ENCODE measurements at places on chromosomes 2 and 18.

DNA sequence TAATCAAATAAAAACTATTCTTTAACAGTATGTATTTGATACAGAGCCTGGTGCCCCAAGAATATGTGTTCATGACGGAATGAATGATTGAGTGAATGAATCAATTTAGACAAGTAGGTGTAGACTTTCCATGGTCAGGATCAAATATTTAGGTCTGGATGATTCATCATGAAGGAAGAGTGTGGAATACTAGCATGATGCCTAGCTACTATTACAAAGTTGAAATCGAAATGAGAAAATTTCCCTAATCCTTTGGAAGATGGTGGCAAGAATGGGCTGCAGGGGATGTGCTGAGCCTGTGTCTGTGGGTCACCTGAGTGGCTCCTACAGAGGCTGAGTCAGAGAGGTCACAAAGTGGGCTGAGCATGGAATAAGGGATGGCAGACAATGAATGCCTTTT lies 3.1 kb upstream of the MALT1 start:
- no peak for DNase-seq

GRCh38 chr2:210503725-210504191 lies 27.2 kb upstream of the LANCL1 start:
- no peak for DNase-seq

DNA sequence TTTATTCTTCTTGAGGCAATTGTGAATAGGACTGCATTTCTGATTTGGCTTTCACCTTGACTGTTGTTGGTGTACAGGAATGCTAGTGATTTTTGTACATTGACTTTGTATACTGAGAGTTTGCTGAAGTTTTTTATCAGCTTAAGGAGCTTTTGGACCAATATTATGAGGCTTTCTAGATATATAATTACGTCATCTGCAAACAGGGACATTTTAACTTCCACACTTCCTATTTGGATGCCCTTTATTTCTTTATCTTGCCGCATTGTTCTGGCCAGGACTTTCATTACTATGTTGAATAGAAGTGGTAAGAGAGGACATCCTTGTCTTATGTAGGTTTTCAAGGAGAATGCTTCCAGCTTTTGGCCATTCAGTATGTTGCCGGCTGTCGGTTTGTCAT lies 425.4 kb upstream of the CHAC2 start:
- DNase-seq: no peak

- no peak for DNase-seq
Observed at GRCh38 chr2:229725716-229726574, 11.6 kb upstream of the DNER start.

- DNase-seq: no peak
Observed at GRCh38 chr2:185433824-185434223, 304.8 kb upstream of the FSIP2 start.

DNA sequence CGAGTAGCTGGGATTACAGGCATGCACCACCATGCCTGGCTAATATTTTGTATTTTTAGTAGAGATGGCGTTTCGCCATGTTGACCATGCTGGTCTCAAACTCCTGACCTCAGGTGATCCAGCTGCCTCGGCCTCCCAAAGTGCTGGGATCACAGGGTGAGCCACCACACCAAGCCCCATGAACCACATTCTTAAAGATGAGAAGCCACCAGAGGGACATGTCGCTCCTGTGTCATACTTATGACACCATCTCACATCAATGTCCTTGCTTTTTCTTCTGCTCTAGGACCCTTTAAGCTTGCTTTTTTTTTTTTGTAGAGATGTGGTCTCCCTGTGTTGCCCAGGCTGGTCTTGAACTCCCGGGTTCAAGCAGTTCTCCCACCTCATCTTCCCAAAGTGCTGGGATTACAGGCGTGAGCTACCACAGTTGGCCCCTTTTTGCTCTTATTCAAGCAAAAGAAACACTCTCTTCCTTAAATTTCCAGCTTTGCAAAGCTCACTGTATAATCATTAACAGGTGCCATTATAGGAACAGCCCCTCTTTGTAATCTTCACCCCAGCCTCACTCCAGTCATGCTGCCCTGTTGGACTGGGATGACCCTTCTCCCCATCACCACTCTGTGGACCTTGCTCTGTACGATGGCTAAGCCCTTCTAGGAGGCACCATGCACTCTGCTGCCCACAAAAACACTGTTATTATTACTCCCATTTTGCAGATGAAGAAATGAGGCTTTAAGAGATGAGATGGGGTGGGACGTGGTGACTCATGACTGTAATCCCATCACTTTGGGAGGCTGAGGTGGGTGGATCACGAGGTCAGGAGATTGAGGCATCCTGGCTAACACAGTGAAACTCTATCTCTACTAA lies 10.8 kb upstream of the KCNG3 start:
- no peak for DNase-seq

DNA sequence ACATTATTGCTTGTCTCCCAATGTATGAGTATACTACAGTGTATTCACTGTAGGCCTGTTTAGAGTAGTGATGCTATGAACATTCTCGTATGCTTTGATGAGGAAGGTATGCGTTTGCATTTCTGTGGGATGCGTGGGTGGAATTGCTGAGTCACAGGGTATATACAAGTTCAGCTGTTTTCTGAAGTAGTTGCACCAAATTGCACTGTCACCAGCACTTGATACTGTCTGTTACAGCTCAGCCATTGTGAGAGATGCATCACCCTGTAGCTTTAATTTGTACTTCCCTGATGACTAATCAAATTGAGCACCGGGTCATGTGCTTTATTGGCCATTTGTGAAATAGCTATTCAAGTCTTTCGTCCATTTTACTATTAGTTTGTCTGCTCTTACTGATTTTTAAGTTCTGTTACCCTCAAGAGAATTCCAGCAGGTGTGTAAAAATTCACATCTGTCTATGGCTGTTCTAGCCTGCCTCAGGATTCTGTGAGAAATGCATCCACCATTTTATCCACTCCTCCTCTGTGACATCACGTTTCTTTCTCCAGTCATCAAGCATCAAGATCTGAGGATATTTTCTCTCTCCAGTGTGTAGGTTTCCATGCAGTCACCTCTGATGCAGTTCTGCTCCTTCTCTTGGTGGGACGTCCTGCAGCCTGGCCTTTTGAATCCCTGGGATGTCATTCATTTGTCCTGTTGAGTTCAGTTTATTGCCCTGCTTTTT lies 72.5 kb downstream of the DGKD start:
- DNase-seq: peak; percentile 86

DNA sequence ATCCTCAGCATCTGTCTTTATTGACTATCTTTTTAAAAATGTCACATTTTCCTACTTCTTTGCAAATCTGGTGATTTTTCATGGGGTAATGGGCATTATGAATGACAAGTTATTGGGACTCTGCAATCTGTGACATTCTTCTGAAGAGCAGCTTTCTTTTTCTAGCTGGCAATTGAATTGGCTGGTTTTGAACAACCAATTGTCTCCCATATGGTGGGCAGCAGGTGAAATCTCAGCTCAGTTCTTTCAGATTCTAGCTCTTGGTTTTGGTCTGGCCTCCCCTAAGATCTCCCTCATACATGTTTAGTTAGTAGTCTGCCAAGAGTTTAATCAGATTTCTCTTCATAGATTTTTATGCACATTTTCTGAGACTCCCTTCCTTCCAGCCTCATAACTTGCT lies 107.9 kb upstream of the EPB41L3 start:
- DNase-seq: no peak

All from HL-60 (cell line).